ENCODE measurements at places on chromosomes 7 and 10.

DNA sequence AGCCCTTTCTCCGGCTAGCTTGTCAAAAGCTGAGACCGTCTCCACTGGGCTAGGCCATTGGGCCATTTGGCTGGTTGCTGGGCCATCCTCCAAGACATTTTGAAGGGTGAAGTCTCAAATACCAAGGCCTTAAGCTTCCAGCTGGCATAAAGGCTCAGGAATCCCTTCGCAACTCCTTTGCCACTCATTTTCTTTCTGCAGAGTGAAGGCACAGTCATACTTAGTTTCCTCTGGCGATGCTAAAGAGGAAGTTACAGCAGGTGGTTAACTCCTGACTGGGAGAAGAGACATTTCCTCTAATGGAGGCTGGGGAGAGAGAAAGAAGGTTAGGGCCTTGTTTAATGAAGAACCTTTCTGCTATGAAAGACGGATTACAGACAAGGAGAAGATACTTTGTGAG, 4.8 kb upstream of the REPIN1 start:
- DNase-seq = no peak

DNA sequence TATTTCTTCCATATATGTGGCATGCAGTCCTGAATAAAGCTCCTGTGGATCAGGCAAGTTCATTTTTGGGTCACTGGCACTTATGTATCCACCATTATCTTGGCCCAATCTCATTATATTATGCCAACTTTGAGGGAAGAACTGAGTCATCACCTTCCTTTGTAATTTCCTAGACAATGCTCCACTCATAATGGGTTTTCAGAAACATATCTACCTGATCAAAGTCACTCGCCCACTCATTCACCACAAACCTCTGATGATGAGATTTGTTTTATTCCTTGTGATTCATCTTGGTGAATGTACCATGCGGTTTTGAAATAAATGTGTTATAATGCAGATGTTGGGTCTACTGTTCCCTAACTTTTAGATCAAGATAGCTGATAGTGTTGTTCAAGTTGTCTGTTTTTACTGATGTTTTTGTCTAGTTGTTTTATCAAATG, 525.8 kb downstream of the KIF20B start:
- no peak for DNase-seq

DNA sequence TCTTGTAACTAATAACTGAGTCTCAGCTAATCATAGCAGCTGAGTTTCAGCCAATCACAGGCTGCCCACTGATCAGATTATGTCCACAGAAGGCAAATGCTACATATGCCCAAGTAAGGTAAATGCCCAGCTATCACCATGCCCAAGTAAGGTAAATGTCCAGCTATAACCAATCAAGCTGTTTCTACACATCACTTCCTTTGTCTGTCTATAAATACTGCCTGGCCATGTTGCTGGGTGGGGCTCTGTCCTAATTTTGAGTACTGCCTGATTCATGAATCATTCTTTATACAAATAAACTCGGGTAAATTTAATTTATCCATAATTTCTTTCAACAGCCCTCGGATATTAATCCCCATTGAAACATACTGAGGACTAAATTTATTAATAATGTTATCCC, 312.4 kb downstream of the CACNA2D1 start:
- no peak for DNase-seq

GRCh38 chr7:85890244-85890811, 703.5 kb upstream of the SEMA3D start:
- no peak for DNase-seq

DNA sequence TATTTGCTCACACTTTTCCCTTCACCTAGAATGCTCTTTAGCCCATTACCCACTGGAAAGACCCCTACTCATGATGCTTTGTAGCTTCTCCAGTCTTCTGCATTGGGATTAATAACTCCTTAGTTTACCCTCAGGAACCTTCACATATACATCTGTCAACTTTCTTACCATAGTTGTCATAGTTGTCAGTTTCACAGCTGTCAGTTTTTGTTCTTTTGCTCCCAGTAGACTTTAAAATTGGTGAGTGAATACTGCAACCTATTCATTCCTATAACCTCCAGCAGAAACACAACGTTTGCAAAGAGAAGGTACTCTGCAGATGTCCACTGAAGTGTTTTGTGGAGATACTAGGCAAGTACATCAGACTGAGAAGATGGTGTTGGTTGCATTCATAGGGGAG, 2.6 kb downstream of the PON1 start:
- DNase-seq = no peak

- no peak for DNase-seq
Observed at GRCh38 chr7:15784694-15785030, 98.2 kb upstream of the MEOX2 start.

DNA sequence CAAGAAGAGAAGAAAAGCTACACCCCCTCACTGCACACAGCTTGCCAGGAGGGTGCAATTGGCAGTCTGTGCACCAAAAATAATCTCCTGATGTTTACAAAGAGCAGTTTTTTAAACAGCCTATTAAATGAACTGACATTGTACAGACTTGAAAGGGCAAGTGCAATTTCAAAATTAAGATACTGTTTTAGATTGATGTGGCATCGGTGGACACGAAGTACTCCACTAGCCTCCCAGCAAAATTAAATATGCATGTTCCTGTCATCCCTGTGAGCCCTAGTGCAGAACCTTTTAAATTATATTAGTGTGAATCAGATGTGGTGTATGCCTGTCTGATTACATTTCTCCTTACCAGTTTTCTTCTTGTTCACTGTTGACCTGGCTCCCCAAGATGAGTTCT, 87.9 kb downstream of the WIPF3 start:
- no peak for DNase-seq
